Fibroblast of skin of right quadriceps (primary cell): ENCODE measurements at places on chromosomes 7 and 10.
A peak's percentile ranks its signal among the peaks of the same experiment; 100 is the strongest.

DNA sequence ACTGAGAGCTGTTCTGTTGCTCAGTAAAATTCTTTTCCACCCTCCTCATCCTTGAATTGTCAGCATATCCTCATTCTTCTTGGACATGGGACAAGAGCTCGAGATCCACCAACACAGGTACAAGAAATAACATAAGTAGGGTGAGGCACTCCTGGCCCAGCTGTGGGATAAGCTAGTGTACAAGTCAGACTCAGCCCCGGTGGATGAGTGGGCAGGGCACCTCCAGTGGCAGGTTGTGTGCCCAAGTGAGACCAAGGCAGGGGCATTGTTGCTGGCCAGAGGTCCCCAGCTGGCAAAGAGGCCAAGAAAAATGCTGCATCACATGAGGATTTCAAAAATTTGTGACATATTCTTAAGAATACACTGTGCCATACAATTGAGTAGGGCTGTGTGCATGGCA lies 402.0 kb upstream of the ZWINT start:
- no peak for DNase-seq

DNA sequence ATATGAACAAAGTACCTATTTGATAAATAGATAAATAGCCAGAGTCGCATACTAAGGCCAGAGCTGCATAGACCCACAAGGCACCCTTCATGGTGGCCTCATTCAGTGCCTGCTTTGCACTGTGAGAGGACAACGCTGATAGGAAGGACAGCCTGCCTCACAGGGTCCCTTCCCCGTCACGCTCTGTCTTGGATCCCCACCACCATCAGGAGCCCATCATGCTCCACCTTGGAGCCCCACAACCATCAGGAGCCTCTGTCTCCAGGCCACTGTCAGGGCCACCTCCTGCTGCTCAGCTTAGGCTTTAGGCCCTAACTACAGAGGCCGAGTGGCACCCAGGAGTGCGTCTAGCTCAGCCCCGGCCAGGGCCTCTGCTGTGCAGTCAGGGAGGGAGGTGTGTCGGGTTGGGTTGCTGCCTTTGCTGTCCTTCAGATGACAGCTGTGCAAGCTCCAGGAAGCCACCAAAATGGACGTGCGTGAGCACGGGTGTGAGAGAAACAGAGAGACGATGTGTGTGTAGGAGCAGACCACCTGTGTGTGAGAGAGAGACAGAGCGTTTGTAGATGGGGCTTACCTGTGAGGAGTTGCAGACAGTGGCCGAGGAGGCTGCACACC lies 516.9 kb downstream of the GLRX3 start:
- no peak for DNase-seq

DNA sequence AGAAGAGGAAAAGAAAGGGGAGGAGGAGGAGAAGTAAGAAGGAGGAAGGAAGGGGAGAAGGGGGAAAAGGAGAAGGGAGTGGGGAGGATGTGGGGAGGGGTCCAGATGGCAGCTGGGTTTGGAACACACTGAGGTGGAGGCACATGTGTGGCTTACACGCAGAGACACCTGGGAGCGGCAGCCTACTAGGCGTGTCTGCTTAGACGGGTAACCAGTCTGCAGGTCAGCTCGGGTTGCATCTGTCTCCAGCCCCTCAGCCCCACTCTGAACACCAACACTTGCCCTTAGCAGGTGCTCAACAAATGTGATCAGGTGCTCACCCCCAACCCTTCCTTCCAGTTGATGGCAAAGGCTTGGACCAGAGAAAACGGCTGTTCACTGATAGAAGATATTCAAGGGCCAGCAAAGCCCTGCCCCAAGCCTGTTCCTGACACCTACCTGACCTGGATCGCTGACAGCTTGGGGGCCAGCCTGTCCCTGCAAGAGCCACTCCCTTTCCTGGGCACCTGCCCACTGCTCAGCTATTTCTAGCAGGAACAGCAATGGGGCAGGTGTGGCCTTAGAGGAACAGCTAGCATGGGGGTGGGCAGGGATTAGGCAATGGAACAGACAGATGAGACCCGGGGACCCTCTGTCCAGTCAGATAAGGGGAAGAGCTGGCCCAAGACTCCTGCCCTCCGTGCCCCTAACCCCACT lies 70.5 kb downstream of the SH3PXD2A start:
- DNase-seq = no peak

GRCh38 chr10:15169555-15170401 lies 1.3 kb upstream of the NMT2 start:
- DNase-seq = no peak

DNA sequence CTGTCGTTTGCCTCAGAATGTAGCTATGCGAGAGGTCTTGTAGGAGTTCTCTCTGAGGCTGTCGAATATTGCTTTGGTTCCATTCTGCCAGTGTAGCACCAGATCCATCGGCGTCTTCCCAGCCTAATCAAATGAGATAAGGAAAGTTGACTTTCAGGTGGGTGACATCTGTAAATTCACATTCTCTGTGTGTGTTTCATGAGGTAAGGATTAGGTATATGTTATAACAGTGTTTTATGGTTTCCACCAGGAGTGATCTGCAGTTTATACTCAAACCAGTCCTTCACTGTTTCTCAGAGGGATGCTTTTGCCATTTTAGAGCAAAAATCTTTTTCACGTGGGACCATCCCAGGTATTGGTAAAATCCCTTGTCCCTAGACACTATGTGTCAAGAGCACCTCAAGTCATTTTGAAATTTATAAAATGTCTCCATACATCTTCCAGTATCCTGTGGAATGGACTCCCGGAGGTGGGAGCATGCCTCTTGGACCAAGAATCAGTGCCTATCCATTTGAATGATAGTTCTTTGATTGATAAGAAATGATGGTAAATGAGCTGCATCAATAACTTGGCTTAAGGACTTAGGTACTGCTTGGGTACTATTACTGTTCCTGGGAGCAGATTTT lies 7.9 kb downstream of the ANKRD1 start:
- no peak for DNase-seq

DNA sequence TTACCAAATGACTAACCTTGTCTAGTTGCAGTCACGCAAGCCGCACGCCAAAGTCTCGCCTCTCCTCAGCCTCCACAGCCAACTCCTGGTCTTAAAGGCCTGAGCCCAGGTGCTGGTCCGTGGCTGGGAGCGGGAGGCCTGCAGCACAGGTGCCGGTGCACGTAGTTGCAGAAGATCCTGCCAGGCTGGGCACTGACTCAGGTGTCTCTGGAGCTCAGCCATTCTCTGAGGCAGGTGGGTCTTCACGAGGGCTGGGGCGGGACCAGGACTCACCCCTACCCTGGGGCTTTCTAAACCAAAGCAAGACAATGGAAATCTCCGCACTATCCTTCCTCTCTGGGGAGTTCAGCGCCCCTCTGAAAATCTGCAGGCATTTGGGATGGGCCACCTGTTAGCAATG lies 216.4 kb downstream of the MLLT10 start:
- DNase-seq = no peak

DNA sequence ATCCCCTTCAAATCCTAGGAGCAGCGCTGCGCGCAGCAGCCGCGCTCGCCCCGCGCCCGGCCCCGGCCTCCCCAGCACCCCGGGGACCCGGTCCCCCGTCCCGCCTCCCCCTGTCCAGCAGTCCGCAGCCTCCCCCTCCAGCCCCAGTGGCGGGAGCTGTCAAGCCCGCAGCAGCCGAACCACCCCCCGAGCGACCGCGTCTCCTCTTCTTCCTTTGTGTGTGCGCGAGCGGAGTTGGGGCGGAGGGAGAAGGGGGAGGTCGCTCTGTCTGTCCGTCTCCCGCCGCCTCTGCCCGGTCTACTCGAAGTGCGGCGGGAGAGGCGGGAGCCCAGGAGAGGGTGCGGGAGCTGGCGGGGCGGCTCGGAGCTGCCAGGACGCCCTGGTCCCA lies 375 bp upstream of the CHN2 start:
- no peak for DNase-seq

DNA sequence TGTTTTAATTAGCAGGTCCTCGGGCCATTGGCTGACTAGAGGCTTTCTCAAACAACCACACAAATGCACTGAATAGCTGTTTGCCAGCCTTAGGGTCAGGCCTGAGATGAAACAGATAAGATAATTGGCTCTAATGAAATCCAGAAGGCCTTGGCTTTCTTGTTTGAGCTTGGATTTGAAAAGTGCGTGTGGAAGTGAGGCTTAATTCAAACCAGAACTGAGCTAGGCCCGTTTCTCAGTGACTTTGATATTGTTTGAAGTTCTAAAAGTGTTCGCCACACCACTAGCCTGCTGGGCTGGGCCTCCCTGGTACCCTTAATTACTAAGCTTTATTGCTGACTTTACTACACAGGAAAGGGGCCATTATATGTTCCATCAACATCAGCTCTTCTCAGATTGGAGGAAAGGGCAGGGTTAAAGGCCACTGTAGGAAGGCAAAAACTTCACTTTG lies 270.6 kb downstream of the TWIST1 start:
- peak; percentile 84 for DNase-seq

DNA sequence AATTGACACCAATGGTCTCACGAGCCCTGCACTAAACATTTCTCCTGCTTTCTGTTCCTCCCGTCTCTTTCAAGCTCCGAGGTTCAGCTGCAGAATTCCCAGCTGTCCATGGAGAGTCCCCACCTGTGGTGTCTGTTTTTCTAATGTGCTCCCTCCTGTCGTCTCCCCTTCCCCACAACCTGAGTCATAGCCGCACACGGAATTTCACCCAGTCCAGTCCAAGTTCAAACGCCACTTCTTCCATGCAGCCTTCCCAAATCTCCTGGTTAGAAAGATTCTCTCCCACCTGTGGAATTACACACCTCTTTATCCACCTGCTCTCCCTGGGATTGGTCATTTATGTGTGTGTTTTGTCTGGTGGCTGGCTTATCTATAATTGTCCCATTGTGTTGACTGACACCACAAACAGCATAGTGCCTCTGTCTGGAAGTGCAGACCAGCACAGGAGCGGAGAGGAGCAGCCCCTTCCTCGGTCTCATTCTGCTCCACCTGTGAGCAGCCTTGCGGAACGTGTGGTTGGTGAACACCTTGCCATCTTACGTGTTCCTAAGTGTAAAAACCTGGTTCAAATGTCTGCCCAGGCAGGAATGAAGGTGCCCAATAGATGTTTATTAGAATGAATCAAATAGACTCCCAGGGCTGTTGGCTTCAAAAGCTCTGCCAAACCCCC lies 3.3 kb upstream of the DIP2C start:
- no peak for DNase-seq
